ENCODE measurements at places on chromosomes 12 and 14.

DNA sequence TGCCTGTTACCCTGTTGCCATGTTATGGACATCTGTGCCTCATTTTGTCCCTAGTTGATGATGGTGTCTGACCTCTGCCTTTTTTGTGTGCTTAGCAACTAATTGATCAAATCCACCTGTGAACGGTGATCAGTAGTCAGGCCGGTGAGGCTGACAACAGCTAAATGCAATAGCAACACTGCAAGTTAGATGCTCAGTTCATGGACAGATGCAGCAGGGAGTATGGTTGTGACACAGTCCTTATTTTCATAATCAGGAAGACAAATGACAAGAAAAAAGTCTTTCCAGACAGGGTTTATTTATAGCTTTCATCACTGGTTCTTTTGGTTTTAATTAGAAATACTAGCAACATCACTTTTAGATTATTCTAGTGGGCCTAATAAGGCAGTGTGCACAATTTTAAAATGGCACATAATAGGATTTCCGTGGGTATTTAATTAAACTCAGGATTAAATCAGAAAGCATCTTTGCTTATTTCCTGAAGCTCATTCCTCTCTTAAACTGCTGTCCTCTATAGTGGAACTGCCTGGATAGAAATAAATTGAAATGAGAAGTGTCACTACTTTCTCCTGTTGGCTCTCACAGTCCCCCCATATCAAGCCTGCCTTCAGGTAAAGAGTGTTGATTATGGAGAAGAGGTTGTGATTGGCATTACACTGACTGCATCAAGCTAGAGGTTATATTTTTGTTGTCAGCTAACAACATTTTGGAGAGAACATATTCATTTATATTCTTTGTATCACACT is 281.1 kb upstream of the NAV3 start:
- no peak for DNase-seq

DNA sequence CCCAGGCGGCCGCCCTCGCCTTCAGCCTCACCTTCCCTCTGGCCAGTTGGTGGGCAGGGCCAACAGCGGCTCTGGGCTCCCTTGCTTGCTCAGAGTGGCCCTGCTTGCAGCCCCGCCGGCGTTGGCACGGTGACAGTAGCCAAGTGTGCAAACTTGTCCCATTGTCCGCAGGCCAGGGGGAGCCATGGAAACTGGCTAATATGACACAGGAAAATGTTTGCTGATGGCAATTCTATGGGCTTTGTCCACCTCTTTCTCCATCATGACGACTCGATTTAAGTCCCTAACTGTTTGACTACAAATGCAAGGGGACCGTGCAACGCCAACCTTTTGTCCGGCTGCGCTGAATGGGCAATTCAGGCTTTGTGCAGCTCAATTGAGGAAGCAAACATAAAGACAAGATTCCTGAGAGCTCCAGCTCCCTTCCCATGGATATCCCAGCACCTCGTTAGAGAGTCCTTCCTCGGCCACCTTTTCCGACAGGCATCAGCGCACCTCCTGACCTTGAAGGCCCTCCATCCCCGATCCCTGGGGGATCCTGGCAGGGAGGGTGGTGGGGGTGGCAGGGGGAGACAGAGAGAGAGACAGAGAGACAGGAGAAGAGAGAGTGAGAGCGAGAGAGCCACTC is 785 bp upstream of the FAM181A start:
- DNase-seq, result no peak

DNA sequence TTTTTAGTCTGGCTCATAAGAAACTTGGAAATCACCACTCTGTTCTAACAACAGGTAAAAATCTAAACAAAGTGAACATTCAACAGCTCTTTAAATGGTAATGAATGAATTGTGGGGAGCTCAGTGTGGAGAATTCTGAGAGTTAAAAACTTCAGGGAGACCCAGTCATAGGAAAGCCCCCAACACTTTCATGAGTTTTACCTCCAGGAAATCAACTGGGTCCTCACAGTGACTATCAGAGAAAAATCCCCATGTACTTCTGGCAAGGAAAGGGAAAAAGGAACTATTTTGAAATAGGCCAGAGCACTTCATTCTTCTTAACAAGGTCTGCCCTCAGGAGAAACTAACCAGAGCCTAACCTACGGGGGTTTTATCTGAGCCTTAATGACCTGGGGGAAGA is 134.7 kb downstream of the CMAS start:
- no peak for DNase-seq

DNA sequence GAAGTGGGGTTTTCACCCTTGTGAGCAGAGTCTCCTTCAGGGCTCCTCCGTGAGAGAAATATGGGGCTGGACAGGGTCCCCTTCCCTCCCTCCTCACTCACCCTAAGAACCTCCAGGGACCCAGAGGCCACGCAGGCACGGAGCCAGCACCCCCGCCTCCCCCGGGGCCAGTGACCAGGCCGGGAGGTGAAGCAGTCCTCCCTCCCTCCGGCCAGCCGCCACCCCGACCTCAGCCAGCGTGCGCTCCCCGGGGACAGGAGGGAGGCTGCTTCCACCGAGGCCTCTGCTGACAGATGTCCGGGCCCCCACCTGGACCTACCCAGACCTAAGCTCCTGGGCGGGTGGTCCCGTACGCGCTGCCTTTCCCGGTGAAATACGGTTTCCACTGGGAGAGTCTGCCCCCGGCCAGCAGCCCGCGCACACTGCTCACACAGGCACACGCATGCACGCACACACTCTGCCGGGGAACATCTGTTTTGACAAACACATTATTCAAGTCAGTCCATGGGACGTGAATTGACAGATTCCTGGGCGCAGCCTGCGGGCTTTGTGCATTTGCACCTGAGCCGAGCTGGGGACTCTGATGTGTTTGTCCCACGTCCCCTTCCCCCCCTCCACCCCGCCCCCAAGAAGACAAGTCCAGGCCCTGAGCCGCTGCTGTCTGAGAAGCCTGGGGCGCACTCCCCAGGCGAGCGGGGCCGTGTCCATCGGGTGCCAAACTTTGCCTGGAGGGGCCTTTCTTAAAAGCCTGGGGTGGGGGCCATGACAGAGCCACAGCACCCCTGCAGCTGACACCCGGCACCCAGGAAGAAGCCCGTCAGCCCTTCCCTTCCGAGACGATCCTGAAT is 725 bp downstream of the RIMBP2 start:
- DNase-seq, result no peak

GRCh38 chr14:95515596-95516552 is 576 bp downstream of the SYNE3 start:
- DNase-seq, result no peak

DNA sequence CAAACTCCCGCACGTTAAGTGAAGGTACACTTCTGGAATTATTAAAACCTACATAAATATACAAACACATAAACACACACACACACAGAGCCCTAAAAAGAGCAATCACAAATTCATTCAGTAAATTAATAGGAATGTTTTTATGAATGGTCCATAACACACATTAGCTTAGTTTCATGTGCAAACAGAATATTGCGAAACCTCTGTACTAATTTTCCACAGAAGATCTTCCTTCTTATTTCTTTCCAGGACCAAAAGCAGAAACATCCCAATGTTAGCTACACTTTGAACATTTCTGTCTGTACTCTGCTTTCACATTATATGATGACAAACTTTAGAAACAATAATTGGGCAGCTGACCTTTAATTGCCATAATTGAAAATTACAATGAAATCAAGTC is 101.6 kb downstream of the SOX5 start:
- DNase-seq, result no peak

DNA sequence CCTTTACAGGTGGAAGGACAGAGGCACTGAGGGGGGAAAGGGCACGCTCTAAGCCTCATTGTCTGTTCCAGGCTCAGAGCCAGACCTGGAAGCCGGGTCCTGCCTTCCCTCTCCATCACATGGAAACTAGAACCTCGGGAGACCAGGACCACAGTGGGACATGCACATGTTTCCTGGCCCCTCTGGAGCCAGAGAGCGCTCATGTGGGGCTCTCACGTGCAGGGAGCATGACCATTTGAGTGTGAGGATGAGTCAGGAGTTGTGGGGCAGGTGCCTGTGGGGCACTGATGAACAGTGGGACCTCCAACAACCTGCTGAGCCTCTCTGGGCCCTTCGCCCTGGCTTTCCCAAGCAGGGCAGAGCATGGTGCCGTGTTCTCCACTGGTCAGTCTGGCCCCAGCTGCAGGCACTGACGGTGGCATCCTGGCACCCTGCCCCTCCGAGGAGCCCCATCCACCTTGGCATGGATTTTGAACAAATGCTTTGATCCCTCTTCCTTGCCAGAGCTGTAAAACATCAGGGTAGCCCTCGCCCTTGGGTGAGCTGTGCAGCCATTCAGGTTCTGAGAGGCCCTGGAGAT is 100.2 kb downstream of the RIN3 start:
- DNase-seq, result no peak

GRCh38 chr14:36835128-36835527 is 173.5 kb downstream of the PAX9 start:
- DNase-seq, result no peak

DNA sequence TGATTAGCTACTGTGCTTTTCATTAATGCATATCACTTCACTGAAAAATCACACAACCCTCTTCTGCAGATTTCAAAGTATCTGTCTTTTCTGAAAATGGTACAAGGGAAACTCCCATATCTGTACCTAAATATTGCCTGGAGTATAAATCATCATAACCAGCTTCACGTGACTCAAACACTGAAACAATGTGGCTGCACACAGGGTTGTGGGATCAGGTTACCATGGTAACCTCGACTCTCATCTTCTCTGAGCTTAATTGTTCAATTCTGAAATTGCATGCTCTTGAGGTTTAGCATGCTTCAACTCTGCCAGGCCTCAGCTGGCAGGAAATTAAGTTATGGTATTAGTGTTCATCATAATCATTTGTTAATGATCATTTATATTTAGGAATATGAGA is 77.5 kb upstream of the CPSF6 start:
- DNase-seq, result no peak

All from renal cortex interstitium (tissue), 15 donors.